ENCODE measurements at places on chromosomes 12 and 14. TPM values are rescaled to one million over a fixed set of nuclear protein-coding genes. Genes with fewer than 3 reads are reported as not detected.

PGF gene
- total RNA-seq, result not detected

NID2 gene
- 0.31 TPM for total RNA-seq

FOXN4 gene
- total RNA-seq, result not detected

FAR2 gene
- 7.0 TPM for total RNA-seq

TAS2R42 gene
- total RNA-seq, result not detected

ABHD4 gene
- 7.5 TPM for total RNA-seq

GPN3 gene
- total RNA-seq, result 3.6 TPM

ACADS gene
- total RNA-seq, result 6.6 TPM

NFATC4 gene
- 0.10 TPM for total RNA-seq

PTGES3 gene
- total RNA-seq, result 78.4 TPM

FOXG1 gene
- not detected for total RNA-seq

ENDOU gene
- total RNA-seq, result not detected

USP44 gene
- 6.3 TPM for total RNA-seq

RAD51AP1 gene
- 1.0 TPM for total RNA-seq

KRT85 gene
- not detected for total RNA-seq

CD9 gene
- 26.4 TPM for total RNA-seq

Measured in mononuclear cell (primary cell).